ENCODE measurements at places on chromosomes 4 and X. TPM values are rescaled to one million over a fixed set of nuclear protein-coding genes. Genes with fewer than 3 reads are reported as not detected.

DNA sequence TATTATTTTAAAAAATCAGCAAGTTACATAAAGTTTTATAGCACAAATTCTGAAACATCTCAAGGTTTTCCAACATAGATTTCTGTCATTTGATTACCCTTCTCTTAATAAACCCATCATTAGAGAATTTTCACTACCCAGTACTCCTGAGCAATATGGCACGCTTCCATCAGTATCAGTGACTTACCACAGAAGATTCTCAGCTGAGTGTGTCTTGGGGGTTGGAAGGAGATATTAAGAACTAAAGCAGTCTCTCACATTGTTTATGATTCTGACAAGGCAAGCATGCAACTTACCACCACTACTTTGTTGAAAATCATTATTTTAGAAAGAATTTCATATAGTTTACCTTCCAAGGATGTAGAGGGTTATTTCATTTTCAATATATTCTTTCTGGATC is 67.7 kb downstream of the INPP4B start:
- DNase-seq = no peak

DNA sequence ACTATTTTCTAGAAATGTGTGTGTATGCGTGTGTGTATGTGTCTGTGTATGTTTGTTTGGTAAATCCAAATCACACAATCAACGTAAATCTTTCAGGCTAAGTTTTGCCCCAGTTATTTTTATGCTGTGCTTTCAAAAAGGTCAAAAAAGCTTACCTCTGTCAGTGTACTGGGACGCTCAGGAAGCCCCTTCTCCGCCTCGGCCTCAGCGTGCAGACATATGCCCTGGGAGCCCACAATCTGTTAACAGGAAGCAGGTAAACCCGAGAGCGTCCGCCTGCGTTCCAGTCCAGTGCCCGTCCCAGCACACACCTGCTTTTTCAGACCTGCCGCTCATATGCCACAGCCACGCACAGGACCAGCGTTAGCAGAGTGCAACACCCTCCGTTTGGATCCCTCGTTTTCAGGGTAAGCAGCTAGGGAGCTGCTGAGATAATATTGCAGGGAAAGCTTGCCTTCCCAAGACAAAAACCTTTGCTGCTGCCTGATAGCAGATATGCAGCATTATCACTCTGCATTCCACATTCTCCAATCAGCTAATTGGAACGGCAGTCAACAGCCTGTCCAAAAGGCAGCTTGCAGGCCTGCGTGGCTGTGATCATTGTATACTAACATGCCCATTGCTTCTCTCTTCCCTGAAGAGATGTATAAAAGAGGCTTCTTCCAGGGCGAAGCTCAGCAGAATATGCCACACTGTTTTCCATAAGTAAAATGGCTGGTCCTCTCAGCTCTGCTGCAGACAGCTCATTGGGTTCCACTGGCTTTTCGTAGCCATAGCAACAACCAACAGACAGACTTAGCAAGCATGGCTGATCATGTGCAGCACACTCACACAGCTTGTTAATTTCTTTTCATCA is at the start of gene SORBS2:
TSS of gene SORBS2 (minus strand) at position 686 of the 856 bp plus-strand sequence. CDS start 121,623 bp downstream, outside the sequence.
- no peak for DNase-seq

DNA sequence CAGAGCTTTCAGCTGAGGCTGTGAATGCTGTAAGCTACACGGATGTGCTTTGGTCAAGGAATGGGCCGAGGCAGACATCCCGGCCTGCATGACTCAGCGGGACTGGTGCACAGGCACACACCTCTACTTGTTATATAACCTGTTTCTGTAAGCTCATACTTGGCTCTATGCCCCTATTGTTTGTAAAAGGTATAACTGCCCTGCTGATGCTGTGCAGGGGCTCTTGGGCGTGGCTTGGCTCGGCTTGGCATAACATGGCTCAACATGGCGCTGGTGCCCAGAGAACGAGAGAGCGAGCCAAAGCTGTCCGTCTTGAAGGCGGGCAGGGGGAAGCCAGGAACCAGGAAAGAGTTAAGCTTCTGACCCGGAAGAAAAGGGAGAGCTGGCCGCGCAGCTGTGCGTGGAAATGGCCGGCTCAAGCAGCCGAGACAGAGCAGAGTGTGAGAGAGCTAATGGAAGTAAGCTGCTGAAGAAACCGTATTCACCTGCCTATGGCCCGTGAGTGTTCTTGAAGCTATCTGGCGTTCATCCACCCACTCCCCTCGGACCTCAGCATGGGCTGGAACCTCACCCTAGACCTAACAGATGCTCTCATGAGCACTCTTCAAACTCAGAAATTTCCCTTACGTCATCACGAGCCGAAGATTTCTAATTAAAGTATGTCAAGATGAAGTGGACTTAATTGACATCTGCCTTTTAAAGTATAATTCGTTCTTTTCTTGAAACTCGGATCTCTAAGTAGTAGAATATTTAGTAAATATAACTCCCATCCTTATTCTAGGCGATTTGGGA is 286.3 kb upstream of the AGA start:
- no peak for DNase-seq

DNA sequence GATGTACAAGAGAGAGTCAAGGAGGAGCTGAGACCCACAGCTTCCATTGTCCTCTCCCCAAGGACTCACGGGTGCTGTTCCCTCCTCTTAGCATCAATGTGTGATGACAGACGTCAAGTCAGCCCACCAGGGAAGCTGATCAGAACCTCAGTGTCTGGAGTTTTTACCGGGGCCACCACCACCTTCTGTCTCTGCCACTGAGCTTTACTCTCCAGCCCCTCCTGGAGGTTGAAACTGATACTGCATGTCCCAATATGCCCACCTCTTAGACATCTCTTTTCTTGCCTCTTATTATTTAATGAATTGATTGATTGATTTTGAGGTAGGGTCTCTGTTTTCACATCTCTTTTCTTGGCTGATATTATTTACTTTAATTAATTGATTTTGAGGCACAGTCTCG is 10.3 kb upstream of the AKAP17A start:
- no peak for DNase-seq

DNA sequence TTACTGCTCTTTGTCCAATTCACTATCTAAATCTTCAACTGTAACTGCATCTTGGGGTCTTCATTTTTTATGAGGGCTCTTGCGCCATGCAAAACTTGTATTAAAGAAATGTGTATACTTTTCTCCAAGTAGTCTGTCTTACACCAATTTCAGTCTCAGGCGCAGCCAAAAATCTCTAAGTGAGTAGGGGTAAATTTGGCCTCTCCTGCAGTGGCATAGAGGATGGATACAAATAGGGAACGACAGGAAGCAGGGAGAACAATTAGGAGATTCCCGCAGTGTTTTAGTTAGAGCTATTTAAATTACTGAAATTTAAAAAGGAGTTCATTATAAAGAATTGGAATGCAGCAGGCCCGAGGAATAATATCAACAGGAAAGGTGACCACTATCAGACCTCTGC is 30.2 kb downstream of the DMP1 start:
- DNase-seq = no peak

- no peak for DNase-seq
Measured at GRCh38 chr4:39841894-39842293, 135.8 kb downstream of the PDS5A start.

DNA sequence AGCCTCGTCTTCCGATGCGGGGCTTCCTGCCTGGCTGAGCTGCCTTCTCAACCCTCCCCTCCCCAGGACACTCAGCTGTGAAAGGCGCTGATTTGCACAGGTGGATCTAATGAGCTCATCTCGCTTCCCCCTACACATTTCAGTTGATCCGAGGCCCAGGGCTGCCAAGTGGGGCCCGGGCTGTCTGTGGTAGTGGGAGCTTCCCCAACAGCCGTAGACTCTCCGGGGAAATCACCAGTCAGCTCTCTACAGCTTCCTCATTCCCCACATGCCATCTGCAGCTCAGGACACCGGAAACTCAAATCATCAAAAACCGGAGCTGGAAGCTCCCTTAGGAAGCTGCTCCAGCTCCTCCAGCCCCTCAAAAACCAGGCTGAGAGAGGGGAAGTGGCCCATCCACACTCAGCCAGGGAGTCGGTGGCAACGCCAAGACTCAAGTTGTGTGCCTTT is 56.2 kb downstream of the SMIM20 start:
- no peak for DNase-seq

- DNase-seq = no peak
Measured at GRCh38 chr4:186027405-186027804, 41.6 kb upstream of the TLR3 start.

GRCh38 chr4:24693636-24694035 is 101.7 kb upstream of the SOD3 start:
- DNase-seq = no peak

DNA sequence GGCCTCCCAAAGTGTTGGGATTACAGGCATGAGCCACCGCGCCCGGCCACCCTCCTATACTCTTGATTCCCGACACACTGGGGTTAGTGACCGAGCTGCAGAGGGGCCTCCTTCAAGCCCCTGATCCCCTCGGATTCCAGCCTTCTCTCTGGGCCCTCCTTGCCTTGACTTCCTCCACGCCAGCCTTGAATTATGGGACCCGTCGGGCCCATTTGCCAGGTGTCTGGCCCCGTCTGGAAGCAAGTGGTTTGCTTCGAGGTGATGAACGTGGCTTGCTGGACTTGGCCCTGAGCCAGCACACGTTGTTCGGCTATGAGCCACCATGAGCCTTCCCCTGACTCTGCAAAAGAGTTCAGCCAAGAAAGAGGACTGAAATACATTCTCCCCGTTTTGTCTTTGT is 37.4 kb upstream of the GRPEL1 start:
- no peak for DNase-seq

DNA sequence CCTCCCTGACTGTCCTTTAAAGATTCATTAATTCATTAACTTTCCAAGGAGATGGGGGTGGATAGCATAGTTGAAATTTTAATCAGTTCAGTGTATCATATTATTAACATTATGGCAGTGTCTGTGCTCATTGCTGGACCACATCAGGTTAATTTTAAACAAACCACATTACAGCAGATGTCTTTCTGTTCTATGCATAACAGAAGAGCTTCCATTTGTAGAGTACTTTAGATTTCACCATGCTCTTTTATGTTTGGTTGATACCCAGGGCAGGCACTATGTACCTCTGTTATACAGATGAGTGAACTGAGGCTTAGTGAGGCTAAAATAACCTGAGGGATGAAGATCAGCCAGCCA is 41.1 kb downstream of the AFF2 start:
- no peak for DNase-seq

GRCh38 chr4:38333219-38333618 is 330.8 kb upstream of the KLF3 start:
- DNase-seq = no peak

- no peak for DNase-seq
Measured at GRCh38 chrX:20947411-20947912, 426.8 kb upstream of the CNKSR2 start.

GRCh38 chrX:5907207-5907606 is 321.5 kb downstream of the NLGN4X start:
- DNase-seq = no peak

DNA sequence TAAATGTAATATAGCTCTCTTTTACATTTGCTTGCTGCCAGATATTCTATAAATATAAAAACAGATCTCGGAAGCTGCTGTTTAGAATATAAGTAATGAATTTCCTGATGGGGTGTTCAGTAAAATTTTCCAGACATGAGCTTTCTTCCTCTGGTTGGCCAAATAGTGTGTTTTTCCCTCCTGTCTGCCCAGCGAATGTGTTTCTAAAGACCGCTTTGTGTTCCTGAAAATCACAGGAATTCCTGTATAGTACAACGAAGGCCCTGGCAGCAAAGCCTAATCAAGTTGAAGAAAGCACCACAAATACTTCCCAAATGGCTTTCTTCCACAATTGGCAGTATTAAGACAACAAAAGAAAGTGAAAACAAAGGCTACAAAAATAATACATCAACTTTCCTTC is 494.1 kb downstream of the INPP4B start:
- no peak for DNase-seq

GRCh38 chr4:176261481-176261880 is 7.5 kb downstream of the ASB5 start:
- no peak for DNase-seq

DNA sequence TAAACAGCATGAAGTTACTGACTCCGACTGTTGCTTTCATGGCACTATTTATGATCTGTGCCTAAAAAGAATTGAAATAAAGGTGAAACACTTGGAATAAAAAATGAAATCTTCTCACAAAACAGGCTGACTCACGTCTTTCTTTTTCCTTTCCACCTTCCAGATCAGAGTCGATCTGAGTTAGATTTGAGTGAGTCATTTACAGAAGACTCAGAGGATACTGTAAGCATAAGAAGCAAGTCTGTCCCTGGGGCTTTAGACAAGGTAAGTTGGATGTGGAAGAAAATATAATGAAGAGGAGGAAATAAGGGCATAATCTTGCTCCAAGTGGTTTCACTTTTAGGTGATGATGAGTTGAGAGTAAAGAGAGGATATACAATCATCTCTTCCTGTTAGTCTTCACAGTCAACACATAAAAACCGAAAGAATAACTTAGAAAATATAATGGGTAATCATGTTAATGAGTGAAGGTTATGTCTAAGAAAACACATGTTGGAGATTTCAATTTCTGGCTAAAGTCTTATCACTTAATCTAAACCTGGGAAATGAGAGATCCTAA is 89.7 kb downstream of the SYTL5 start:
- DNase-seq = no peak

- no peak for DNase-seq
Measured at GRCh38 chr4:121861426-121861825, 8.8 kb downstream of the BBS7 start.

DNA sequence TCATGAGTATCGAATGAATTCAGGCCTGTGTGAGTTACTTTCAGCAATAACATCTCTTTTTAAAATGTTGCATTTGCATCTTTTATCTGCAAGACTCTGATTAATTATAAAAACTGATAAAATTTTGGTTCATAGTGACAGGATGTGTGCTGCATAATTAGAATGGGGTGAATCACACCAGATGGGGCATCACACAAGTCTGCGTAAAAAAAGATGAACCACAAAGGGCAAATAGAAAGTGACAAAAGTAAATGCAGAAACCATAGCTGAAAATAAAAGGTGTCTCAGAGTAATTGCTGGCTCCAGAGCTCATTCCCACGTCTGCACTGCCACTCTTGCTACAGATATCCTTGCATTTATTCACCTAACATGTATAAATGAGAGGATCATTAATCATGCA is 131.1 kb downstream of the HS3ST1 start:
- no peak for DNase-seq

The ATXN3L gene
- polyA plus RNA-seq = not detected

The DIPK2B gene
- 12.8 TPM for polyA plus RNA-seq

The ZXDA gene
- polyA plus RNA-seq = 3.1 TPM

The FSTL5 gene
- 0.06 TPM for polyA plus RNA-seq

The POF1B gene
- polyA plus RNA-seq = 2.2 TPM

The HS3ST1 gene
- polyA plus RNA-seq = 15.8 TPM

The KLKB1 gene
- 0.44 TPM for polyA plus RNA-seq

The CSAG2 gene
- not detected for polyA plus RNA-seq

The RTL9 gene
- 0.10 TPM for polyA plus RNA-seq

The GIMD1 gene
- not detected for polyA plus RNA-seq

The KCTD8 gene
- polyA plus RNA-seq = 0.13 TPM

The HTR2C gene
- polyA plus RNA-seq = 0.01 TPM

The FAM133A gene
- polyA plus RNA-seq = 0.04 TPM

The CRMP1 gene
- polyA plus RNA-seq = 12.1 TPM

The PRDM5 gene
- polyA plus RNA-seq = 3.7 TPM

The CPXCR1 gene
- polyA plus RNA-seq = not detected

The NLGN4X gene
- 5.1 TPM for polyA plus RNA-seq

Measured in urinary bladder (tissue), 4 donors.